ENCODE measurements at places on chromosomes 7 and 10. TPM values are rescaled to one million over a fixed set of nuclear protein-coding genes. Genes with fewer than 3 reads are reported as not detected.

DNA sequence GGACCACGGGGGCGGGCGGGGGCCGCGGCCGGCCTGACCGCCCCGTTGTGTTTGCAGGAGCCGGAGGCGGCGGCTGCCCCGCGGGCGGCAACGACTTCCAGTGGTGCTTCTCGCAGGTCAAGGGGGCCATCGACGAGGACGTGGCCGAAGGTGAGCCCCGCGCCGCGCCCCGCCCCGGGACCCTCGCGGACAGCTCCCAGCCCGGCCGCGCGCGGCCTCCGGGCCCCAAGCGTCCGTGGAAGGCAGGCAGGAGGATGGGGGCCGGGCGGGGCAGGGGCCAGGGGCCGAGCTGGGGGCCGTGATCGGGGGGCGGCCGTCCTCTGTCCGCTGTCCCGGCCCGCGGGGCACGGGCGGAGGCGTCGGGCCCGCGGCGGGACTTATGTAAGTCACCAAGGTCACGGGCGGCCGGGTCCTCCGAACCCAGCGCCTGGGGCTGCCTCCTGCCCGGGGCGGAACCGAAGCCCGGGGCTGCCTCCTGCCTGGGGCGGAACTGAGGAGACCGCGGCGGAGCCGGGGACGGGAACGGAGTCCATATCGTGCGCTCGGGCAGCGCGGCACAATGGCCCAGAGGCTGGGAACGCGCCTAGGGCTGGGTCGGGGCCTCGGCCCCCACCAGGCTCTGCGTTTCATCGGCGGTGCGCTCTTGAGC lies 497 bp downstream of the PPP2R2D start:
- no peak for DNase-seq

GRCh38 chr7:33334349-33334748 lies 205.0 kb downstream of the BBS9 start:
- peak; percentile 58 for DNase-seq

GRCh38 chr10:126230587-126230986 lies 157.7 kb downstream of the ADAM12 start:
- no peak for DNase-seq

FOXI2 gene
- total RNA-seq = not detected

DNA sequence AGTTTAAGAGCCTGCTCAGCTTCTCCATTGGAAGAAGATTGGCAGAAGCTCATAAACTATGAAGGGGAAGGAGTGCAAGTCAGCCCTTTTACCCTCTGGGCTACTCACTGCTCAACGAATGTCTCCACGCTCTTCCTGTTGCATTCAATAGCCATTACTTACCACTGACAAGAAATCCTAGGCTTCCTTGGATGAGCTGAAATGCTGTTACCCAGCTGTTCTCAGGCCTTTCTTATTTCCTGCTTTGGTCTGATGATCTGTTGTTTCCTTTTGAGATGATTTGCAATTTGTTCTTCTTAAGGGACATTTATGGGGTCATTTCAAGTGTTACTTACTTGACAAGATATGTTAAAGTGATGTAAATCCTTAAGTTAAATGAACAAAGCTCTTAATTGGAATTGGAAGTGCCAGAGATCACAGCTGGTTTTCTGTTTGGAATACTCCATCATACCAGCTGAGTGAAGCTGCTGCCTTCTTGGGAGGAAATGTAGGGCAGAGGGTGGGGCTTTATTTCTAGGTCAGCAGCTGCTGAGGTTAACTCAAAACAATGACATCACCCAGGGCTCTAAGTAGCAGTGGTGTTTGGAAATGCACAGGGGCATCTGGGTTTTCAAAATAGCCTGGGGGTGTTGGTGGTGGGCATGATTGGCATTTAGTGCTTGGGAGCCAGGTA lies 170.0 kb downstream of the PRKCQ start:
- no peak for DNase-seq

GRCh38 chr7:16810112-16810511 lies 5.3 kb upstream of the AGR2 start:
- peak; percentile 44 for DNase-seq

DNA sequence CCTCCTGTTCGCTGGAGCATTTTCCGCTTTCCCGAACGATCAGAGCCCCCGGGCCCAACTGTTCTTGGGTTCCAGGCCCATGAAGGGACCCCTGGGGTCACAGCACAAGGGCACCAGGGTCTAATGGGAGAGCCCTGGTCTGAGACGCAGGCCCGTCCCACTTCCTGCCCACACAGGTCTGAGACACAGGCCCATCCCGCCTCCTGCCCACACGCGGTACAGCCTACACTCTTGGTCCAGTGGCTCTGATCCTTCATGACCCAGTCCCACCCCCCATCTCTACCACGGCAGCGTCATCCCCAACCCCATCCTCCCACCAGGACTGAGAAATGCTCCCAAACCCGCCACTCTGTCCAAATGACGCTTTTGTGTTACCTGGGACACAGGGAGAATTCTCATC lies 38.7 kb upstream of the SAMD8 start:
- DNase-seq = no peak

DNA sequence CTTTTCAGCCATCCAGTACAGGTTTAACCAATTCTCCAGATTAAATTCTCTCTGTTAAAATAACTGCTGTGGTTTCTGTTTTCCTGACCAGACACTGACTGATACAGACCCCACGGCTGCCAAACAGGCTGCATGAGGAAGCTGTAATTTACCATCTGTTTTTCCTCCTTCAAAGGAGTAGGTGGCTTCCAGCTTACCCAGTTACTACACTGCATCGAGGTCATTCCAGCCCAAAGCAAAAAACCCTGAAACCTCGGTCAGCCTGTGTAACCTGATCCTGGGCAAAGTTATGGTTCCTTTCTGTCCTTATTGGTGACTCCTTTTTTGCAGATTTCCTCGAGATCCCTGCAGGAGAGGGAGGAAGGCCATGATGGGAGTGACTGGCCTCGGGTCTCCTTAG lies 27.9 kb upstream of the LOXL4 start:
- peak; percentile 25 for DNase-seq

- DNase-seq = no peak
Observed at GRCh38 chr10:124231168-124232155, 138.1 kb upstream of the CHST15 start.

DNA sequence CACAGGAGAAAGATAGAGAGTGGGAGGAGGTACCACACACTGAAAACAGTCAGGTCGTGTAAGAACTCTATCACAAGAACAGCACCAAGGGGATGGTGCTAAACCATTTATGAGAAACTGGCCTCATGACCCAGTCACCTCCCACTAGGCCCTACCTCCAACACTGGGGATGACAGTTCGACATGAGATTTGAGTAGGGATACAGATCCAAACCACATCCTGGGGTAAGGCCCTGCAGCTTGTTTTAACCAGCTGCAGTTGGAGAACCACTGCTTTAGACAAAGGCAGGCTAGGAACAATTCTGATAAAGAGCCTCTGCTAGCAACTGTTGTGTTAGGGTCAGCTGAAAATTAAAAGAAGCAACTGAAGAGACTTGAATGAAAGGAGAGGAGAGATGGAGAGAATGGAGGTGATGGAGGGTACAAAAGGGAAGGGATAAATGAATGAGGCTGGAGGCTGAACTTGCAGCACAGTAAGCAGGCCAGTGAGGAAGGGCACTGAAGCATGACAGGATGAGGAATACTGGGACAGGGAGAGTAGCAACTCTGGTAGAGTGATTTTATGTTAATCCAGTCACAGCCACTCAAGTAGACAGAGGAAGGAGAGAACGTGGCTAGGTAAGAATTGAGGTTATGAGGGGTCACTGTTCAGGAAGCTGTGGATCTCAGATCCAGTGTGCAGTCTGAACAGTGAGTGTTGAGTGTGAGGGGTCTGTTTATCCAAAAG lies 23.6 kb downstream of the MEST start:
- no peak for DNase-seq

DNA sequence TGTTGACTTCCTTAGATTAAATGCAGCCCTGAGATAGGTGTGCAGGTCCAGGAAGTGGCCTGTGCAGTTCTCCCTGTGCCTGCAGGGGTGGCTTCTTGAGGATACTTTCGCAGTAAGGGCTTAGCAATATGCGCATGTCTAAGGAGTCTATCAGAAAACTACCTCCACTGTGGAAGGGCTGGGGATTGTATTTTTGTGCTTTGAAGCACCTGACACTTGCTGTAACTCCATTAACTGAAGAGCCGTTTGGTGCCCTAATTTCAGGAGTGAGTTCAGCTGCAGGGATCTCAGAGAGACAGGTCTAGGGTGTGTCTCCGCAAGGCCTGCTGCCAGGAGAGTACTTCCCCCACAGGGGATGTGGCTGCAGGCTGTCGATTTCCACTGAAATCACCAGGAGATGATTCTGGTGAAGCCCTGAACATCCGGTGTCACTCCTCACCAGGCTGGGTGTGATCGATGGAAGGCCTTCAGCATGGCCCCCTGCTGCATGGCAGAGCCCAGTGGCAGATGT lies 35.5 kb downstream of the IKZF1 start:
- DNase-seq = no peak

- no peak for DNase-seq
Observed at GRCh38 chr7:27953361-27953760, 213.4 kb downstream of the TAX1BP1 start.

SOSTDC1 gene
- 0.22 TPM for total RNA-seq

GRCh38 chr10:21172930-21173801 lies 276.1 kb upstream of the NEBL start:
- peak; percentile 37 for DNase-seq

CYP2C9 gene
- not detected for total RNA-seq

OR2F1 gene
- not detected for total RNA-seq

CCNJ gene
- 3.9 TPM for total RNA-seq

BEND7 gene
- total RNA-seq = 1.2 TPM

PAX4 gene
- not detected for total RNA-seq

DNA sequence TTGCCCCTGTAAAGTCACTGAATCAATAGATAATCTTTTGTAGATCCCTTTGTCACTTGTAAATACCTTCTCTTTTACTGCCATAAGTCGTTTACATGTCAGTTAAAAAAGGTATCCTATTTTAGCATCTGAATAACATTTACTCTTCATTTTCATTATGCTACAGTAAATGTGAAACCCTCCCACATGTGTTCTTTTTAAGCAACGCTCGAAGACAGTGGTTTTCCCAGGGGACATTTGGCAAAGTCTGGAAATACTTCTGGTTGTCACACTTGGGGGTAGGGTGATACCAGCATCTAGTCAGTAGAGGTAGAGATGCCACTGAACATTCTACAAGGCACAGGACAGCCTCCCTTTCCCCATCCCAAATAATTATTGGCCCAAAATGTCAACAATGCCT lies 23.7 kb downstream of the ATAD1 start:
- no peak for DNase-seq

GRCh38 chr7:101575721-101576120 lies 53.4 kb downstream of the MYL10 start:
- no peak for DNase-seq

MALSU1 gene
- 306 TPM for total RNA-seq

- DNase-seq = no peak
Observed at GRCh38 chr10:93337309-93337721, 144.8 kb downstream of the MYOF start.

KEL gene
- not detected for total RNA-seq

GRCh38 chr7:35424869-35425495 lies 171.1 kb upstream of the TBX20 start:
- DNase-seq = peak; percentile 55

DNA sequence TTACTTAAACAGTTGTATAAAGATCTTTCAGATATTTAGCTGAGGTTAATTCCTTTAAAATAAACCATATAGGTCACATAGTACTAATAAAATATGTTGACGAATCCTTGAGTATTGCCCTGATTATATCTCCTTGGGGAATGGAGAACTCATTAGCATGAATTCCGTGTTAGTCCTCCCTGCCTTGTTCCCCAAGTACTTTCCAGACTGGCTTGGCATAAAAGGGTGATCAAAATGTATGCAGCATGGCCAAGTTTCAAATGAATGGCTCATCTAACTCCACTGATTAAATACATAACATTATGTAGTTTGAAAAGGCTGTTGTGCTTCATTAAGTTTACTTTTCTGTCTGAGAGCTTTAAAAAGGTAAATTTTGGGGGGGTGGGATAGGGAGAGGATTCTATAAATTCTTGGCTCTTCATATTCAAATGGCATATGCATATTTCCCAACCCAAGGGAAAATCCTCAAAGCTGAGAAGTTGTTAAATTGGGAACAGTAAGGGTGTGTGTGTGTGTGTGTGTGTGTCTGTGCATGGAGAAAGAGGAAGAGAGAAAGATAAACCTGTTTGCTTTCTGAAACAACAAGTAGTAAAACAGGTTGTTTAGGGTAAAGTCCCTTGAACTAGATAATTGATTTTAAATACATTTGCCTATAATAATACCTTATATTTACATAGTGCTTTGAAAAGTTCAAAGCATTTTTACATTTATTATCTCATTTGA lies 4.8 kb upstream of the ADD3 start:
- no peak for DNase-seq

DNA sequence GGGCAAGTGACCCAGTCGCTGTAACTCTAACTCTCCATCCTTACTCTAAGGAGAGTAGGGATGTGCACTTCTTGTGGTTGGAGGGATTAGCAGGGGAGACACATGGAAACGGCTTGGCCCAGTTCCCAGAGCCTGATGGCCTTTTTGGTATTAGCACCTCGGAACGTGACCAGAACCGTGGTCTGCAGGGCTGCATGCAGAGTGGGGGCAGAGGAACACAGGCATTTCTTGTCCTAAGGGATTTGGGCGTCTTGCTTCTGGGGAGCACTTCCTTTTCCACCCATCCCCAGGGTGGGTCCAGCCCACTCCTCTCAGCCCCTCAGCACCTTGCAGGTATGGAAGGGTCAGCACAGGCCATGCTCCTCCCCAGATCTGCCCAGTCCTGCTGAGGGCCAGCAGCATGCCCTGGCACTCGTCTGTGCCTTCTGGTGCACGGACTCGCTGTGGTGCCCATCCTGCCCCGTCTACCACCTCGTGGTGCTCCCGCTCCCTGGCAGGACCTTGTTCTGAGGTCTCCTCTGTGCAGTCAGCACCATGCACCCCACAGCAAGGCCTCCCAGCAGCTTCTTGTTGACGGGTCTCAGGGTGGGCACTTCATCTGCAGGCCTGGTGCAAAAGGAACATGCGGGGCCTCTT lies 109.6 kb downstream of the ACTR3B start:
- no peak for DNase-seq

GRCh38 chr10:90197766-90198165 lies 496.4 kb downstream of the KIF20B start:
- peak; percentile 46 for DNase-seq

DNA sequence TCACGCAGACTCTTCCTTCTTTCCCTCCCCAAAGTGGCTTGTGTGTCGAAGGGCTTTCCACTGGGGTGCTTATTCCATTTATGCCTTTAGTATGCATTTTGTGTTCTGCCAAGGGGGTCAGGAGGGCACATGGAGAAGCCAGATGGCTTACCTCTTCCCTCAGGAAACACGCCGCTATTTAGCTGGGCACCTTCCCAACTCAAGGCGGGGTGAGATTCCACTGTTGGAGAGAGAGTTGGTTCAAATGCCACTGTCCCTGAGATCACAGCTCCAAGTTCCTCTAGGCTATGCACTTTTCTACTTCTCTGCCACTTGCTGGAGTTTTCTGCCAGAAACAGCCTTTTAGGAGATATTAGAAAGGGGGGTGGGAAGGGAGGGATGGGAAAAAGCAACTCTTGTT lies 1091.8 kb downstream of the LRMDA start:
- DNase-seq = no peak

Measured in PC-3 (cell line).